Erythroblast (primary cell): ENCODE measurements at places on chromosomes 5 and 9.

GRCh38 chr9:21336457-21336856 is 1.3 kb upstream of the KLHL9 start:
- DNase-seq = no peak

GRCh38 chr5:152177626-152178349 is 227.3 kb downstream of the NMUR2 start:
- DNase-seq = no peak

DNA sequence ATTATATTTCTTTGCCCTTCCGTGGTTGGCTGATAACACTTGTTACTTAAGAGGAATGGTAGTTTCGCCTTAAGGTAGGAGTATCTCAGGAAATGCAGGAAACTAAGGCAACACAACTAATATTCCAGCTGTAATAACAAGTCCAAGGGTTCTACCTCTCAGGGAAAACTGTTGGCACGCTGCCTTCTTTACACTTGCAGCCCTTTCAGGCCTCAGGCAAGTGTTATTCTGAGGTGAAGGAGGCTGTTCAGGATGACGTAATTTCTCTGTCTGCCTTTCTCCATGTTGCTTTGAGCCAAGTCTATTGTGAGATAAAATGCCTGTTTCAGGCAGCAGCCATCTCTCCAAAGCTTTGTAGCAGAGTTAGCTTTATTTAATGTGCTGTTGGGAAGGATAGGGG is 38.0 kb downstream of the VCAN start:
- no peak for DNase-seq

- DNase-seq = no peak
Measured at GRCh38 chr5:71969460-71969859, 137.8 kb upstream of the MAP1B start.

- DNase-seq = no peak
Measured at GRCh38 chr9:116435706-116436105, 251.4 kb upstream of the TRIM32 start.

DNA sequence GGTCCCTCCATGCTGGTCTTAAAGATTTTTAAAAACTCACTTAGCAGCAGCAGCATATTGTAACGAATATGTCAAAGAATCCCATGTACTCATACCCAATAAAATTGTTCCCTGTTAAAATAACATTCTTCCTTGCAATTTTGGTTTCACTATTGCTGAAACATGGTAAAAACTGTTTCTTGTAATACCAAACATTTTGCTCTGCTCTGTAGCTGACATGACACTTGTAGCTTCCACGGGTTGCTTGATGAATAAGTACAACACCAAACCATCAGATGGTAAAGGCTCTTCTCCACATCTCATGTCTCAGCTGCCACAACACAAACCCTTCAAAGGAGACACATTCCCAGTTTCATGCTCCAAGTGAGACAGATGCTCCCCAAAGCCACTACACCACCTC is 180.7 kb upstream of the PTGER4 start:
- DNase-seq = no peak

- DNase-seq = no peak
Measured at GRCh38 chr5:73899055-73899454, 273.1 kb downstream of the ARHGEF28 start.

- no peak for DNase-seq
Measured at GRCh38 chr9:77463151-77463550, 185.0 kb downstream of the GNA14 start.

GRCh38 chr5:101989659-101990058 is 306.4 kb downstream of the SLCO4C1 start:
- no peak for DNase-seq
